ENCODE measurements at places on chromosomes 13 and 19. TPM values are rescaled to one million over a fixed set of nuclear protein-coding genes. Genes with fewer than 3 reads are reported as not detected.

Gene SIX5
- 37.0 TPM for total RNA-seq

Gene TFPT
- total RNA-seq: 24.6 TPM

Gene KCNC3
- 10.1 TPM for total RNA-seq

Gene FFAR2
- total RNA-seq: not detected

Gene CYP4F3
- 0.14 TPM for total RNA-seq

Gene CRLF1
- total RNA-seq: 55.8 TPM

Gene CD37
- total RNA-seq: 1.6 TPM

Gene FREM2
- 24.1 TPM for total RNA-seq
